ENCODE measurements at places on chromosomes 13 and 19.

DNA sequence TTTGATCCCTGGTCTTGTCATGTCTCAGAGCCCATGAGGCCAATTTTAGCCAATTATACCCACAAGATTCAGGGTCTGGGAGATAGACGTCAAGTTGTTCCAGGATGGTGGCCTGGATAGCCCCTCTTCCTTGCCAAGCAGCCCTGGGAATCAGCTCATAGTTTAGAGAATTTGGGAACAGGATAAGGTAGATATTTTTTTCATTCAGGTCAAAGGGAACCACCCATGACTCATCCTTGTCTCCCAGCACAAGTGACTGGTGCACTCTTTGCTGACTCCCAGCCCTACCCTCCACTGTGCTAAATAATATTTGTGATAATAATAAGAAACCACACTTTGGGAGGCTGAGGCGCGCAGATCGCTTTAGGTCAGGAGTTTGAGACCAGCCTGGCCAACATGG lies 17.1 kb upstream of the S1PR4 start:
- no peak for DNase-seq
- no peak overlapping the region for H3K27ac ChIP-seq
- no peaks in the 10 kb centered on the region for H3K27me3 ChIP-seq
- no peak overlapping the region for H3K4me3 ChIP-seq

GRCh38 chr19:49692147-49692506 lies 1.2 kb downstream of the CPT1C start:
- H3K36me3 ChIP-seq = peaks cover 14% of the 10 kb centered on the region
- H3K27me3 ChIP-seq = peaks cover 21% of the 10 kb centered on the region
- no peak overlapping the region for H3K27ac ChIP-seq
- peaks cover 23% of the 10 kb centered on the region for H3K4me1 ChIP-seq
- no peak for DNase-seq

GRCh38 chr13:45575146-45575829 lies 40.3 kb downstream of the ERICH6B start:
- peaks cover 15% of the 10 kb centered on the region for H3K27me3 ChIP-seq
- no peaks in the 10 kb centered on the region for H3K4me1 ChIP-seq
- H3K36me3 ChIP-seq = no peaks in the 10 kb centered on the region
- no peak overlapping the region for H3K27ac ChIP-seq
- no peak overlapping the region for H3K4me3 ChIP-seq

- H3K27ac ChIP-seq = peak overlapping the region; percentile 93
- peaks cover 40% of the 10 kb centered on the region for H3K4me1 ChIP-seq
- peaks cover 11% of the 10 kb centered on the region for H3K36me3 ChIP-seq
- peak overlapping the region; percentile 91 for H3K4me3 ChIP-seq
- H3K27me3 ChIP-seq = no peaks in the 10 kb centered on the region
Observed at GRCh38 chr19:6736169-6736916, 1.0 kb downstream of the GPR108 start.

DNA sequence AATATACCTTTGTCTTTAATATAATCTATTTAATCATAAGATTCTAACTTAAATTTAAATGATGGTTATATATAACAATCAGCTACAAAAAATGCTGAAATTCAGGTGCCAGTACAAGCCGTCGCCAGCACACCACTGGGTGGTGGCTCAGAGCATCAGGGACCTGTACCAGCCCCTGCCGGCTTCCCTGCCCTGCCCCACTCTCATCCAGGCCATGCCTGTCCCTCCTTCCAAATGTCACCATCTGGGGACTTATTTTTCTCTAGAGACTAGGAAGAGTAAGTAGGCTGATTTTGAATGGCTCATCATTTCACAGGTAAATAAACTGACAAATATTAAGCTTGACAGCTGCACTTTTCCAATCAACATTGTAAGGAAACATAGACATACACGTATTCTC lies 1.6 kb downstream of the METTL21C start:
- H3K27ac ChIP-seq = no peak overlapping the region
- H3K4me1 ChIP-seq = no peaks in the 10 kb centered on the region
- H3K4me3 ChIP-seq = no peak overlapping the region
- peaks cover 12% of the 10 kb centered on the region for H3K27me3 ChIP-seq

DNA sequence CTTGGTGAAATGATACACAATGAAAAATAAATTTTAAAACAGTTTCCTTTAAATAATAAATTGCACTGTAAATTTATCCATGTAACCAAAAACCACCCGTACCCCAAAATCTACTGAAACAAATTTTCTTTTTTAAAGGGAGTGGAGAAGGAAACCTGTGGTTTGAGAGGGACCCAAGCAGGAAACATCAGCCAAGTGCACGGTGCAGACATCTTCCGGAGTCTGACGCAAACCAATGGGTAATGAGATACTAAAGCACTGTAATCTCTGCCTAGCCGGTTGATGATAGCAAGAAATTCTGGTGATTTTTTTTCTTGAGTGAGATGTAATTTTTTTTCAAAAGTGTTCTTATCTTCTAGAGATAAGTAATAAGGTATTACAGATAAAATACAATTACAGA lies 115.4 kb downstream of the ABCC4 start:
- H3K27ac ChIP-seq = peak overlapping the region; percentile 86
- H3K27me3 ChIP-seq = no peaks in the 10 kb centered on the region
- H3K36me3 ChIP-seq = peaks cover 24% of the 10 kb centered on the region
- DNase-seq = peak; percentile 12
- peak overlapping the region; percentile 42 for H3K4me3 ChIP-seq

DNA sequence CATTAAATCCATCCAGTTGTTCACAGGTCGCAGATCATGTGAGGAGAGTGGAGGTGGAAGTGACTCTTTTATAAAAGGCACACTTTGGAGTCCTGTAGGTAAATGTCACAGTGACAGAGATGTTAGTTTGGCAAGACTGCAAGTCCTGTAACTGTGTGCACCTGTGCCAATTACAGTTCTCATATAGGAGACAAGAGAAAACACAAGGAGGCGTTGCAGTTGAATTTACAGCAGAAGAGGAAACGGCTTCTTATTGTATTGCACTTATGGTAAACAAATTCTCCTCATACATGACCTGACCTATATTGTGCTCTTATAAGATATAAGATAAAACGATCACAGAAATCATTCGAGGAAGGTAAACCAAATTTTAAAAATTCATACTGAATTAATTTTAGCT lies 732.8 kb upstream of the SLC10A2 start:
- no peak overlapping the region for H3K27ac ChIP-seq
- no peaks in the 10 kb centered on the region for H3K27me3 ChIP-seq
- H3K4me3 ChIP-seq = no peak overlapping the region

GRCh38 chr13:38900188-38900587 lies 90.4 kb downstream of the STOML3 start:
- H3K36me3 ChIP-seq = no peaks in the 10 kb centered on the region
- no peak overlapping the region for H3K27ac ChIP-seq
- H3K27me3 ChIP-seq = no peaks in the 10 kb centered on the region
- no peak overlapping the region for H3K4me3 ChIP-seq

- H3K27me3 ChIP-seq = no peaks in the 10 kb centered on the region
- H3K27ac ChIP-seq = no peak overlapping the region
- no peak overlapping the region for H3K4me3 ChIP-seq
- no peaks in the 10 kb centered on the region for H3K36me3 ChIP-seq
Observed at GRCh38 chr13:62997038-62997599, 1581.5 kb upstream of the PCDH20 start.

- H3K4me3 ChIP-seq = no peak overlapping the region
- no peaks in the 10 kb centered on the region for H3K27me3 ChIP-seq
- no peak overlapping the region for H3K27ac ChIP-seq
Observed at GRCh38 chr19:49801401-49801888, 11.6 kb downstream of the FUZ start.

- DNase-seq = peak; percentile 76
- peaks cover 11% of the 10 kb centered on the region for H3K4me1 ChIP-seq
- H3K36me3 ChIP-seq = no peaks in the 10 kb centered on the region
- no peak overlapping the region for H3K27ac ChIP-seq
Observed at GRCh38 chr19:47427241-47428176, 8.2 kb upstream of the MEIS3 start.

GRCh38 chr13:100594731-100595130 lies 6.1 kb upstream of the GGACT start:
- no peaks in the 10 kb centered on the region for H3K27me3 ChIP-seq
- no peaks in the 10 kb centered on the region for H3K4me1 ChIP-seq
- H3K27ac ChIP-seq = no peak overlapping the region
- H3K36me3 ChIP-seq = no peaks in the 10 kb centered on the region

GRCh38 chr19:29564574-29565005 lies 38.8 kb downstream of the VSTM2B start:
- H3K36me3 ChIP-seq = no peaks in the 10 kb centered on the region
- no peak overlapping the region for H3K27ac ChIP-seq
- H3K4me1 ChIP-seq = peaks cover 20% of the 10 kb centered on the region
- H3K4me3 ChIP-seq = no peak overlapping the region
- peaks cover 32% of the 10 kb centered on the region for H3K27me3 ChIP-seq
- DNase-seq = no peak

DNA sequence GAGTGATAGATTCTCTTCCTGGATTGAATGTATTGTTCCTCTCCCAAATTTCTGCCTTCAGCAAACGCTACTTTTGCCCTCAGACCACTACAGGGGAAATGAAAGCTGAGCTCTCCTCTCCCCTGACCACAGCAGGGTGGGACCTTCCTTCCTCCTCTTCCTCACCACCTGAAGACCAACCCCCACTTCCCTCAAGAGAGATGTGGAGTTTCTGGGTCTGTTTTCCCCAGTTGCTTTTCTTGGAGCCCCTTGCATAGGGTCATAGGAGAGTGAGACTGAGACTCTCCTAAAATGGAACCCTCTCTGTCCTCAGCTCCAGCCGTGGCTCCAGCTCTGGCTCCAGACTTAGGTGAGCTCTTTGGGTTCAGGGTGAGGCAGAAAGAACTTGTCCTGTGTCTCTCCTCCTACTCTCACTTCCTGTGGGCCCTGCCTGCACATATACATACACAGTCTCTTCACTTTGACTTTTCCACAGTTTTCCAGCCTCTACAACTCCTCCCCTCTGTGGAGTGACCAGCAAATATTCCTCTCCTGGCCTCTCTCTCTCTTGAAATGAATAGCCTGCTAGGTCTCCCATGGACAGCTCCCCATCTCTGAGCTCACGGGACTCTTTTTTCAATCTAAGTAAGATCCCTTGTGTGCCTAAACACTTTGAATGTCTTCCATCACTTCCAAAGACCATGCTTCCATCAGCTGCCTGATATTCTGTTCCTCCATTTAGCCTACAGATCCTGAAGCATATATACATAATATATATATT lies 19.2 kb upstream of the ZNF175 start:
- peaks cover 43% of the 10 kb centered on the region for H3K4me1 ChIP-seq
- H3K4me3 ChIP-seq = peak overlapping the region; percentile 32
- peaks cover 55% of the 10 kb centered on the region for H3K27me3 ChIP-seq
- no peaks in the 10 kb centered on the region for H3K36me3 ChIP-seq
- H3K27ac ChIP-seq = no peak overlapping the region

GRCh38 chr19:31068268-31068667 lies 281.0 kb downstream of the TSHZ3 start:
- H3K4me3 ChIP-seq = no peak overlapping the region
- H3K27ac ChIP-seq = no peak overlapping the region
- DNase-seq = no peak
- no peaks in the 10 kb centered on the region for H3K4me1 ChIP-seq
- no peaks in the 10 kb centered on the region for H3K36me3 ChIP-seq
- H3K27me3 ChIP-seq = peaks cover 18% of the 10 kb centered on the region

DNA sequence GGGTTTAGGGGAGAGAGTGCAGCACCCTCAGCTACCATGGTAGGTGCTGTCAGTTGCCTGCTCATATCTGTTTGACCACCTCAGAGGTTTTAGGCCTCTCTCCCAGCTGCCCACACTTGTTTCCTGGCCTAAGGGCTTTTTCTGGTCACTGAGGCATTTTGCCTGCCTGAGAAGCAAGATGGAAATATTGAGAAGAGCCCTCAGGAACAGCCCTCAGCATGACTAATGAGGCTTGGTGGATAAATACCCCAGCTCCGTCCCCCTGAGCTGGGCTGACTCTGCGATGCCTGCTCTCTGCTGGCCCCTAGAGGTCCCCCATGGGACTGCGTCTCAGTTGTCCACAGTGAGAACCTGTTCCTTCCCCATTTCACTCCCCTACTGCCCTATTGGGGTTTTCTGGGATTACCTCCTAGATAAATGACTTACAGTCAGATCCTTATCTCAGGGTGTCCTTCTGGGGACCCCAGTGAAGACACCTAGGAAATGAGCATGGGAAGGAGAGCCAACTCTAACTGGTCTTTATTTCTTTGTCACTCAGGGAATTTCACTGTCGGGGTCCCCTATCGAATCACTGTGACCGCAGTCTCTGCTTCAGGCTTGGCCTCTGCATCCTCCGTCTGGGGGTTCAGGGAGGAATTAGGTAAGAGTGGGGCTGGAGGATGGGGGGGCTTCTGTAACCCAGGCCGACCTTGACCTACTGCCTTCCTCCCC lies 13.3 kb downstream of the PALM3 start:
- H3K4me1 ChIP-seq = peaks cover 9% of the 10 kb centered on the region
- H3K36me3 ChIP-seq = peaks cover 48% of the 10 kb centered on the region
- peak; percentile 86 for DNase-seq
- H3K27me3 ChIP-seq = no peaks in the 10 kb centered on the region

- no peaks in the 10 kb centered on the region for H3K4me1 ChIP-seq
- no peaks in the 10 kb centered on the region for H3K36me3 ChIP-seq
- no peak overlapping the region for H3K4me3 ChIP-seq
- DNase-seq = no peak
Observed at GRCh38 chr13:34749046-34749445, 193.0 kb upstream of the NBEA start.

- no peak overlapping the region for H3K27ac ChIP-seq
- peaks cover 14% of the 10 kb centered on the region for H3K27me3 ChIP-seq
- no peaks in the 10 kb centered on the region for H3K36me3 ChIP-seq
- no peaks in the 10 kb centered on the region for H3K4me1 ChIP-seq
- DNase-seq = no peak
Observed at GRCh38 chr13:78569029-78569428, 34.3 kb downstream of the POU4F1 start.

GRCh38 chr13:110557082-110557481 lies 4.4 kb downstream of the RAB20 start:
- no peaks in the 10 kb centered on the region for H3K36me3 ChIP-seq
- H3K4me1 ChIP-seq = peaks cover 14% of the 10 kb centered on the region
- no peak for DNase-seq
- H3K4me3 ChIP-seq = no peak overlapping the region

DNA sequence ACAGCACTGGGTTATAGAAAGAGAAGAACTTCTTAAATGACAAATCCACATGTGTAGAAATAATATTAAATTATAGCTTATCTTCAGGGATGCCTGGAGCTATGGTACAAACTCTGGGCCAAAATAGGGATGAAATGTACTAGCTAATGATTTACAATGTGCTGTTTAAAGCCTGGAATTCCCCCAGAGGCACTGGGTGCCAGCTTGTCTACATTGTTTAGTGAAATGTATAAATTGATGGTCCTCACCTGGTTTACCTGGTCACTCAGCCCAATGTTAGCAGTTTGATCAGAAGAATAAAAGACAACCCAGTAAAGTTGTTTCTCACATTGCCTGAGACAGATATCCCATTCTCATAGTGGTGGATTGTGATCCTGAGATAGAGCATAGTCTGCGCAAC lies 597.2 kb downstream of the DIAPH3 start:
- no peaks in the 10 kb centered on the region for H3K36me3 ChIP-seq
- H3K4me3 ChIP-seq = no peak overlapping the region
- H3K27ac ChIP-seq = no peak overlapping the region
- H3K4me1 ChIP-seq = no peaks in the 10 kb centered on the region
